ENCODE measurements at places on chromosomes 2 and 18.

- no peak for DNase-seq
Measured at GRCh38 chr2:37340637-37341036, 3.8 kb upstream of the QPCT start.

- DNase-seq, result peak; percentile 74
Measured at GRCh38 chr2:96174251-96175144, 29.3 kb upstream of the DUSP2 start.

GRCh38 chr2:201955702-201956141 lies 77.9 kb upstream of the FZD7 start:
- DNase-seq, result no peak

GRCh38 chr2:239519089-239519920 lies 118.5 kb upstream of the HDAC4 start:
- no peak for DNase-seq

- DNase-seq, result peak; percentile 37
Measured at GRCh38 chr18:2656237-2656980, 883 bp downstream of the SMCHD1 start.

GRCh38 chr2:6027066-6027465 lies 334.9 kb downstream of the SOX11 start:
- no peak for DNase-seq

DNA sequence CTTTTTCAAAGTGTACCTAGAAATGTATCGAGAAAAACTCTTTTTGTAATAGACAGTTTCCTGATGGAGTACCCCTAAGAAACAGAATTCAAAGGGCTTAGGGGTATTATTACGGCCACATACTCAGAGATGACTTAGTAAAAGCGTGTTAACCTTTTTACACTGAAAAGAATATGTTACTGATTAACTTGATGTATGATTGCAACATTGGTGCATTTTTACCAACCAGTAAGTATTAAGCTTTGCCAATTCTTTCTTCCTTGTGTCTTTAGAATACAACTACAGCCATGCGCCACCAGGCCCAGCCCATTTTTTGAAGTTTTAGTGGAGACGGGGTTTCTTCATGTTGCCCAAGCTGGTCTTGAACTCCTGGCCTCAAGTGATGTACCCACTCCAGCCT lies 1997.0 kb upstream of the LRRTM1 start:
- DNase-seq, result no peak

GRCh38 chr2:150557020-150557600 lies 69.6 kb upstream of the RND3 start:
- DNase-seq, result no peak

GRCh38 chr18:31546476-31546875 lies 45.2 kb upstream of the TTR start:
- DNase-seq, result no peak

GRCh38 chr2:43513796-43514195 lies 82.0 kb downstream of the THADA start:
- DNase-seq, result no peak

GRCh38 chr2:234289834-234290590 lies 206.9 kb downstream of the ARL4C start:
- peak; percentile 31 for DNase-seq

GRCh38 chr2:75790121-75790813 lies 79.6 kb upstream of the GCFC2 start:
- DNase-seq, result no peak

GRCh38 chr2:68857855-68858456 lies 13.2 kb downstream of the BMP10 start:
- DNase-seq, result no peak

- DNase-seq, result no peak
Measured at GRCh38 chr2:240151477-240152031, 11.1 kb upstream of the OTOS start.

DNA sequence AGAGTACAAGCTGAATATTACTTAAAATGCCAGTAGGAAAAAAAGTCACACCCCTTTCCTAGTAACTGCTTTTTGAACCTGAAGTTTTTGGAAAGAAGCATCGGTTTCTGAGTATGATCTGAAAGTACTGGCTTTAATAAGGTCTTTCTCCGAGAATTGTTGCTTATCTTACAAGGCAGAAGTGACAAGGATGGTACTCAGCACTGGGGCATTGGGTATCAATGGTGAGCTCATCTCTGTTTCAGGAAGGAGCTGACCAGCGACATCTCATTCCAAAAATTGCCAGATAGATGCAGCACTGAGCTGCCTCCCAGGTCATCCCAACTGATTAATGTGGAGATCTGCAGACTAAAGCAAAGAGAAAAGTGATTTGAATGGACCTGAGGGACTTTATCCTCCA lies 85.4 kb downstream of the FMNL2 start:
- DNase-seq, result no peak

DNA sequence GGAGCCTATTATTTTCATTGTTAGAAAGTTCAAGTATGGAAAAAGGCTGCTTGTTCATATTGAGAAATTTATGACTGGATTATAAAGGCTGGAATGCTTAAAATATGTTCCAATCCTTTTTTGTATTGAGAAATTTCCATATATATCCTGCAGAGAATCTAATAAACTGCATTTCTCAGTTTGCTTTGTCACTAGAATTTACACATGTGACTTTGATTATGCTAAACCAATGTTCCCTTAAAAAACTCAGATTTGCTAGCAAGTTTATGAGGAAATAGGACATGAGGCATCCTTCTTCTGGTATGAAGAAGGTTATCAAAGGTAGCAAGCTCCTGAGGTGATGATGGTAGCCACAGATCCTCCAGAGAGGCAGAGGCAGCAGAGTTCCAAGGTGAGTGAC lies 29.2 kb upstream of the DSEL start:
- DNase-seq, result no peak

DNA sequence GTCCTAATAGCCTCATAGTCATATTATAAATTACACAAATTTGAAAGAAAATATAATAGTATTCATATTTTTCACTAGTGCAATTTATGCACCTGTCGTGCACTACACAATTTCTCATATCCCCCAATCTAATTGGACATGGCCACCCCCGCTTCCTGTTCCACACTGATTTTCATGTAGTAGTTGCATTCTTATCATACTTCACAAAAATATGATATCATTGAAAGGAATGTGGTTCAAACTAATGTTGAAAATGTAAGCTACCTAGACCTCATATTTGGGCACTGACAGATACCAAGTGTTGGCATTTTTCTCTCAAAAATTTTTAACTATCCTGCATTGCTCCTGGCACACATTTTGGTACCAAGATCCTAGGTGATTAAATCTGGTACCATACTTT lies 985.5 kb upstream of the POU3F3 start:
- no peak for DNase-seq

GRCh38 chr2:66366619-66367018 lies 68.3 kb upstream of the MEIS1 start:
- no peak for DNase-seq

- no peak for DNase-seq
Measured at GRCh38 chr2:198045227-198045626, 240.8 kb downstream of the PLCL1 start.

DNA sequence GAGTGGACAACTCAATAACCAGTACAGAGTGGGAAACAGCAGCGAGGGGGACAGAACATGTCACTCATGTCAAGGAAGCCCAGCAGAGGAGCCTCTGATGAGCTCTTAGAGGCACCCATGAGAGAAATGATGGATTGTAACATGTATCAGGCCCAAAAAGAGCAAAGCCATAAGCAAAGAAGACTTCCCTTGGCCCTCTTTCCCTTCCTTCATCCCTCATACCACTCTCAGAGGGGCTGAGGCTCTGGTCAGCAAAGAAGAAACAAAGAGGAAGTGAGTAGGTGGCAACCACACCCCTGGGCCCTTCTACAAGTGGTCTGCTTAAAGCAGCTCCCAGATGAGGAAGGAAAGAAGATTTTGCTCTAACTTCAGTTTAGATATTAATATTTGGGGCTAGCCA lies 112.8 kb downstream of the CDC42EP3 start:
- DNase-seq, result no peak

DNA sequence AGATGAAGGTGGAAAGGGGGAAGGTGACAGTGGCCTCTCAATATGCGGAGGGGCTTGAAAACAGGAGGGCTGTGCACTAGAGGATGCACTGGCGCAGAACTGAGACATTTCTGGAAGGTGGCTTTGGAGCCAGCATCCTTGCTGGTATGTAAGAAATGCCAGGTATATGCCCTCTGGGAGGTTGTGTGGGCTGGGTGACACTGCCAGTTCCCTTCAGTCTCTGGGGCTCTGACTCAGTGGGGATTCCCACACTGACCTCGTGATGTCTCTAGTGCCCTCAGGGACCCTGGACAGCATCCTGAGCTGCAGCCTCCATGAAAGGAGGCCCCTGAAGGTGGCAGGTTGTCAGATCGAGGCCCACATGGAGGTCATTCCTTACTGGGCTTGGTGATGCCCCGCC lies 74.0 kb downstream of the AGAP1 start:
- no peak for DNase-seq

- no peak for DNase-seq
Measured at GRCh38 chr2:54347622-54348021, 91.6 kb upstream of the TSPYL6 start.

DNA sequence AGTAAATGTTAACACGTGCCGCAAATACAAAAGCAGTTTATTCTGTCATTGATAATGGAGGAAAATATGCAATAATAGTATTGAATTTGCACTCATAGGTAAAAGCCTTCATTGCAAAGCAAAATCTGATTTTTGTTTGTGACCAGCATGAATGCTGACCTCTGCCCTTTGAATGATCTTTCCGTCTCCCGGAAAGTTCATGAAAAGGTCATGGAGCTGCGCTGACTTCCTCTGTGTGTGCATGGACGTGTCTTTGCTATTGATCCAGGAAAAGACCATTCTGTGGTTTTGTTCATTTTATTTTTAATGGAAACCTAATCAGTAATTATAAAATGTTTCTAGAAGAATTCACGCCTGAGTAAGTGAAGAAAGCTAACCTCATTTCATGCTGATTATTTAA lies 320.0 kb downstream of the MTX2 start:
- no peak for DNase-seq

- no peak for DNase-seq
Measured at GRCh38 chr2:49616800-49617199, 462.5 kb upstream of the FSHR start.

DNA sequence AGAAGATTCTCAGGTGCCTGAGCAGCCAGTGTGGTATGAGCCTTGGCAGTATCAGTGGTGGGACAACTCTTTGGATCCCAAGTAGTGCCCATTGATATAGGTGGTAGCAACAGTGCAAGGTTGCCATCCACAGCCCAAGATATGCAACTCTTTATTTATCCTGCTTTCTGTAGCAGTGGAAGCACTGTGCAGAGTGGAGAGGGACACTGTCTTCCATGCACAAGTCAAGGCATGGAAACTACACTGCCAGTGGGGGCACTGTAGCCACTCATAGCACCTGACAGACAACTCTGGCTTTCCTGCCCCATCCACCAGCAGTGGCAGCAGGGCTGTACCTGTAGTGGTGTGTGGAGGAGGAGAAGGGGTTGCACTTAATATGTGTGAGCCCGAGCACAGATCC lies 409.6 kb upstream of the TMEFF2 start:
- no peak for DNase-seq

GRCh38 chr2:113966832-113967231 lies 76.9 kb downstream of the ACTR3 start:
- DNase-seq, result no peak

GRCh38 chr18:4807604-4808293 lies 352.6 kb upstream of the DLGAP1 start:
- DNase-seq, result no peak

GRCh38 chr2:177538323-177538722 lies 145.8 kb downstream of the AGPS start:
- no peak for DNase-seq

- no peak for DNase-seq
Measured at GRCh38 chr2:78780256-78780655, 245.2 kb upstream of the REG3G start.

- peak; percentile 10 for DNase-seq
Measured at GRCh38 chr18:32552421-32553030, 81.8 kb upstream of the GAREM1 start.

DNA sequence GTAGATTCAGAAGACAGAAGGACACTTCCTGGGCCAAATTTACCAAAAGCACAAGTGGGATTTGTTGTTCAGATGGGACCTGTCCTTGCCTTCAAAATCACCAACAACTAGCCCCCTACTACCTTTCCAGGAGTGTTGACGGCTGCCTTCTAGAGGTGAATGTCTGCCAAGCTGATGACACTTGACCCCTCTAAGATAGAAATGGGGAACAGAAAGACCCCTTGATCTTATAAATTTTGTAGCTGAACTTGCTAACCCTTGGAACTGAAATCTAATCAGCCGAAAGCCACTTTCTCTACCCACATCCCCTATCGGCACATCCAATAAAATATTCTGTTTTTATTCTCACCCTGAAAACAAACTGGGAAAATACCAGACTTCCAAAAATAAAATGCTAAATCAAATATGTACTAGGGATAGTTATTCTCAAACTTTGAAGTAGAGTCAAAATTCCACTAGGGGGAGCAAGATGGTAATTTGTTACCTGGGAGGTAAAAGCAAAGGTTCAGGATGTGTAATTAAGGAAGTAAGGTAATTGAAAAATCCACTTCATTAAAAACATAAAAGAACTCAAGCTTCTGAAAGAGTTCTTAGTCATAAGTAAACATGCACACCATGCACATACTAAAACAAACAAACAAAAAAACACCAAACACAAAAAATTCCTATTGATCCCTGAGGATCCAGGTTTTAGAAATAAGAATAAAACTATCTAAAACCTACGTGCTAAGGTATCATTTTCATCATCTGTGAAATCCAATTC lies 119.2 kb downstream of the ANKRD44 start:
- no peak for DNase-seq

- no peak for DNase-seq
Measured at GRCh38 chr2:128516938-128517337, 198.3 kb upstream of the HS6ST1 start.

DNA sequence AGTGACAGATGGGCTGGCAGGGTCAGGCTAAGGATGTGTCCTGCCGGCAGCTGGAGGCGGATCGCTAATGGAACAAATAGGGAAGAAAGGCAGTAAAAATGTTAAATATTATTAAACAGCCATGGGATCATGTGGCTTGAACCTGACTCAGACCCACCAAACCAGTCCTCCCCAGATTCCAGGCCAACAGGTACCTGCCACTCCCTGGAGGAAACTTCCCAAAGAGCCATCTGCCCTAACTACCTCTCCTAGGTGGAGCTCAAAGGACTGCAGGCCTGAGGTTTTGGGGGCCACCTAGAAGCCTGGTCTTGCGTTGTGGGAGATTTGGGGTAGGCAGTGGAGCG lies 34.3 kb downstream of the CIB4 start:
- no peak for DNase-seq

GRCh38 chr2:207819021-207819797 lies 49.5 kb upstream of the FZD5 start:
- no peak for DNase-seq

DNA sequence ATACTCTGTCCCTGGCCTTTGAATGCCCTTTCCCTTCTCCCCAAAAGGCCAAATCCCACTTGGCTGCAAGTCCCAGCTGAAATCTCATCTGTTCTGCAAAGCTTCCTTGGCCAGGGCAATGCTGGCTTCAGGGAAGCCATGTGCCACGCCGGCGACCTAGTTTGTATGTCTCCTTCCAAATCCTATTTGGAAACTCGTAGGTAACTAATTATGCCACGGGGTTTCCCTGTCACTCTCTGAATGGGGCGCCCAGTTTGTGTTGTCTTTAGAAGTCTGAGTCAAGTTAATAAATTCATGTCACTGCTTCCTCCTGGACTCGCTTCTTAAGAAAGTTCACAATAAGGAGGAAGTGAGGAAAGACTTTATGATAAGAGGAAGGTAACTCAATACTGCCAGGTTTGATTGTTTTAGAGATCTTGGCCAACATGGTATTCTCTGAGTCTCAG lies 19.1 kb downstream of the FHL2 start:
- DNase-seq, result no peak

- DNase-seq, result no peak
Measured at GRCh38 chr2:120619579-120619978, 116.1 kb upstream of the GLI2 start.
